ENCODE measurements at places on chromosomes 1 and 21. TPM values are rescaled to one million over a fixed set of nuclear protein-coding genes. Genes with fewer than 3 reads are reported as not detected.

The DDR2 gene
- 13.3 TPM for total RNA-seq

The GUCA2A gene
- 1,254 TPM for total RNA-seq

The KIF14 gene
- total RNA-seq, result 0.60 TPM

The PPIAL4G gene
- 0.12 TPM for total RNA-seq

The CHI3L2 gene
- total RNA-seq, result 0.76 TPM

The KRTAP15-1 gene
- not detected for total RNA-seq

The TNFSF18 gene
- total RNA-seq, result not detected

All from mucosa of descending colon (tissue), 3 donors.